ENCODE measurements at places on chromosomes 12 and 14. TPM values are rescaled to one million over a fixed set of nuclear protein-coding genes. Genes with fewer than 3 reads are reported as not detected.

DNA sequence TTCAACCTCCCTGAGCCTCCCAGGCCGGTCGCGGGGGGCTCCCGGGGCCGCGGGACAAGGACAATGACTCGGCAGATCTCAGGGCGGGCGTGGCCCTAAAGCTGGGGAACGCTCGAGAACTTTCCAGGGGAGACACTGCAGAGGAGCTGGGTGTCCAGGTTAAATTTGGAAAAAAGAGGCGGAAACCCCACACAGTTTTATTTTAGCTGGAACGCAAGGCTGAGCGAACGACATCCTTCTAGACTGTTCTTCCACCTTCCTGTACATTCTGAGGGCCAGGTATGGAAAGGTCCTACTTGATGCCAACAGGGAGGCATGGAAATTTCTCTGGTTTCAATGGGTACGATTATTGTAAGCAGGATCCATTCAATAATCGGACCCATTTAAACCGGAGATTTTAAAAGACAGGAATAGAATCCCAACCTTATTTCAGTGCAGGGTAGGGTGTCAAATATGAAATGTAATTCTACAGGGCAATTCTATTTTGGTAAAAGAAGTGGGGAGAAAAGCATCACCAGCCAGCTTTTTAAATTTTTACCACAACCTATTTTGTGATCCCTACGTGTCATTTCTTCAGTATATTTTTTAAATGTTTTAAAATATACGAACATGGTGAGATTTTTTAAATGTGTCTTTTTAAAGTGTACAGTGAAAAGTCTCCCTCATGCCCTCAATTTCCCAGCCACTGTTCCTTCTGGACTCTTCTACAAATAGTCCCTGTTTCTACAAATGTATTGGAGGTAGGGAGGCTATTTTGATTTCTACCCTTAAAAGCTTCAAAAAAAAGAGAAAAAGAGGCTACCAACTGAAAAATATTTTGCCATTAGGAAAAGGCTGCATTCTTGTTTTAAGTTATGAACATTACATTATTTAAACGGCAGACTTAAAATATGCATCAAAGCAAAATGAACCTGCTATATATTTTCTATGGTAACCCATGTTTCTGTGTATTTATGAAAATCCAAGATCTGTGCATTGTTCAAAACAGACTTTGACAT is 1.1 kb upstream of the UBC start:
- DNase-seq: no peak
- H3K36me3 ChIP-seq: peaks cover 20% of the 10 kb centered on the region
- H3K27ac ChIP-seq: peak overlapping the region; percentile 100
- H3K4me1 ChIP-seq: peaks cover 63% of the 10 kb centered on the region
- H3K4me3 ChIP-seq: peak overlapping the region; percentile 82

- H3K4me1 ChIP-seq: no peaks in the 10 kb centered on the region
- H3K27ac ChIP-seq: no peak overlapping the region
- no peaks in the 10 kb centered on the region for H3K36me3 ChIP-seq
Measured at GRCh38 chr14:85811340-85811739, 281.4 kb downstream of the FLRT2 start.

GRCh38 chr14:38960946-38961531 is 142.0 kb downstream of the SEC23A start:
- H3K4me3 ChIP-seq: no peak overlapping the region
- H3K27ac ChIP-seq: no peak overlapping the region
- H3K27me3 ChIP-seq: no peaks in the 10 kb centered on the region
- no peaks in the 10 kb centered on the region for H3K4me1 ChIP-seq
- H3K36me3 ChIP-seq: no peaks in the 10 kb centered on the region
- DNase-seq: no peak

Gene DAD1
- 154 TPM for total RNA-seq
